ENCODE measurements at places on chromosomes 2 and 18.

GRCh38 chr2:71843391-71843850 is 304.2 kb downstream of the CYP26B1 start:
- DNase-seq, result no peak

DNA sequence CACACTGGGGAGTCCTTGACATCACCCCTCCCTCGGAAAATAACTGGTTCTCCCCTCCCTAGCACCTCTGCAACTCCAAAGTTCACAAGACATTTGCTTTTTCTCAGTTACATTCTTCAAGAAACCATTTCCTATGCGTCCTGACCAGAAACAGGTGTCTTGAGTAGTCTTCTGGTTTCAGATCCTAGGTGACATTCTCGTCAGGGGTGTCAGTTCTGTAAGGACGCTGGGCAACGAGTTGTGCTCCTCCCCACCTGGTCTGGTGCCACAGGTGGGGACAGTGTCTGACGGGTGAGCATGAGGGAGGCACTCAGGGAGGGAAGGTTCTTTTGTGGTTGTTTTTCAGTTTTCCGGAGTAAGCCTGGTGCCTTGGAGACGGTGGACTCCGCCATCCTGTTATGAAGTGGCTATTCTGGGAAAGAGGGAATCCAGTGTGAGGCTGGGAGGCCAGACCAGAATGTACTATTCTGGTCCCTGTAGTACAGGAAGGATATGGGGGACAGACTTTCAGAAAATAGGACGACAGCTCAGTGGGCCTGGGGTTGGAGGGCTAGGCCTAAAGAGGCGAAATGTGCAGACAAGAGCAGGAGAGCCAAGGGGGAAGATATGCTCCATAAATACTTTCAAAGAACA is 50.6 kb downstream of the EPAS1 start:
- DNase-seq, result no peak

DNA sequence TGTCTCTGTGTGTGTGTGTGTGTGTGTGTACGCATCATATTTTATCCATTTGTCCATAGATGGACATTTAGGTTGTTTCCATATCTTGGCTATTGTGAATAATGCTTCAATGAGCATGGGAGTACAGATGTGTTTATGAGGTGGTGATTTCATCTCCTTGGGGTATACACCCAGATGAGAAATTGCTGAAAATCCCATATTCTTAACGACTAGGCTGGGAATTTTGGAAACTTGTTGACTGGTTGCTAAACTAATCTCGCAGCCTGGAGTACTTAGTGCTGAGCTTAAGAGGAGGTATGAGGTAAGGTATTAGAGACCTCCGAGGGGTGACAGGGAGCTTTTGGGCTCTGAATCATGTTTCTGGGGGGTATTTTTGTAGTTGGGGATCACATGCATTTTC is 66.0 kb upstream of the SPRED2 start:
- DNase-seq, result no peak

- DNase-seq, result no peak
Measured at GRCh38 chr2:88303865-88304264, 133.7 kb downstream of the THNSL2 start.

- DNase-seq, result no peak
Measured at GRCh38 chr2:10271509-10271908, 31.2 kb upstream of the HPCAL1 start.

DNA sequence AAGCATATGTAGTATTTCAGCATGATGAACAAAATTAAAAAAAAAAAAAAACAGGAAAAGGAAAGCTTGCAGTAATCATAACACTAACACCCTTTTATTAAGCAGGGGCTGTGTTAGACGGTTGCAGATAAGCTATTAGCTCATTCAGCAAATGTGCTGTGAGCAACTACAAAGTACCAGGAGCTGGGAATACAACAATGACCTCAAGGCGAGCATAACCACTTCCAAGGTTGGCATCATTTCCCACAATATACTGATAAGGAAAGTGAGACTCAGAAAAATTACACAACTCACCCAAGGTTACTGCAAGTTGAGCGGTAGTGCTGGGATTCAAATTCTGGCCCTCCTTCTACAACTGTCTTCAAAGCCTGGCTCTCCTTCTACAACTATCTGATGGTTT is 38.2 kb upstream of the ACTR3 start:
- no peak for DNase-seq

- no peak for DNase-seq
Measured at GRCh38 chr2:73564986-73565385, 77.2 kb downstream of the NAT8 start.

- no peak for DNase-seq
Measured at GRCh38 chr2:197268786-197269584, 41.6 kb downstream of the ANKRD44 start.

- no peak for DNase-seq
Measured at GRCh38 chr2:214631406-214631805, 178.1 kb downstream of the BARD1 start.

- DNase-seq, result no peak
Measured at GRCh38 chr18:12777500-12777944, 74.7 kb downstream of the PSMG2 start.

DNA sequence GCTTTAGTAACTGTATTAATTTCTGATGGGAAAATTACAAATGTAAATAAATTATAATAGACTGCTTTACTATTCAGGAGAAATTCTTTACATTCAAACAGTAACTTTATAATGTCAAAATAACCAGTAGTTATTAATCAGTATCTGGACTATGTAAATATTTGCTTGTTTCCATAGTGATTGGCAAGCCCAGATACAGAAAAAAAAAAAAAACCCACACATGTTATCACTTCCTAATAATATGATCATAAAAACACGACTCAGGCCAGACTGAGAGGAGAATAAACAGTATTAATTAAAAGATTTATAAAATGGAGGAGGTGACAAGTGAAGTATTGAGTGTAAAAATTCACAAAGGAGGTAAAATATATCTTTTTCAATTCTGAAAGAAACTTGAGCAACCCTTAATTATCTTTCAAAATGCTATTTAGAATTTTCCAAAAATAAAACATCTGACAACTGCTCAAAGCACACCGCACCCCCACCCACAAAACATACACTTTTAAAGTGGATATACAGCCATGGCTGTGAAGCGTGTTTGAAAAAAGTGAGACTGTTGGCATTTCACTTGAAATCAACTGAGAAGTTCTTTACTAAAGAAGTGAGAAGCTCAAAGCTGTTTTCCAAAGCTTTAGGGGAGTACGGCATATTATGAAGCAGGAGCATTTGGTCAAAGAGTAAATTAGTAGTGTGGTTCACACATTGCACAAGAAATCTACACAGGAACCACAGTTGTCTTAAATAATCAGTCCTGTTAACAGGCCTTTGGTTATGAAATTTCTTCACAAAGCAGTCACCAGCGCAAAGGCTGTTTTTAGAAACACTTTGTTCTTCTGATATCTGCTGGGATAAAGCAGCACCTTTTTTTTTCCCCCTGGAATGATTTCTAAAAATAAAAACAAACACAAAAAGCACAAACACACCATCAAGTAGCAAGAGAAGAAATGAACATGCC is 475.8 kb downstream of the TXNL1 start:
- no peak for DNase-seq

- DNase-seq, result no peak
Measured at GRCh38 chr2:8892111-8892510, 54.7 kb upstream of the KIDINS220 start.

DNA sequence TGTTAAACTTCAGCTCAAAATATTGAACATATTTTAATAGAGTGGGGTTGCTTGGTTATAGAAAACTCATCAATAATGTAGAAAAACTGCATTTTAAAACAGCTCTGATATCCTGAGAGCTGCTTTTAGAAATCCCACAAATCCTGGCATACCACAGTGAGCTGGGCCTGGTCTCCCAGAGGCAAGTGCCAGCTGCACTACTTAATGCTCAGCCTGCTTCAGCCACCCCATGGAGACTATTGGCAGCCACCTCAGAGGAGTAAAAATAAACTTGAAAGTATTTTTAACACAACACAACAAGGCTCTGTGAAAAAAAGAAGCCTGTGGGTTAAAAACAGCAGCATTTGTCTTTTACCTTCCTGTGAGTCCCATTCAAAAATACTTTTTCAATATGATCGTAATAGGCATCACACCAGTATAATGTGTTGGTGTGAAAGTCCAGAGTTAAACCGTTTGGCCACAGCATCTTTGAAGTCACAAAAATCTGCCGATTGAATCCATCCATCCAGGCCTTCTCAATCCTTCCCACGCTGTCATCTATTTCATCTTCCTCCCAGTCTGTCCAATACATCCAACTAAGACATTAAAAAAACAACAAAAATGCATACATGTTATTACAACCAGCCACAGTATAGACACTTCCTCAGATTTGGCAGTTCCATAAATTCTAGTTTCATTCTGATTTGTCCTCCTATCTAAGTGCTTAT is 1115.3 kb downstream of the LRP1B start:
- DNase-seq, result no peak

- DNase-seq, result no peak
Measured at GRCh38 chr18:49839012-49839411, 25.7 kb upstream of the ACAA2 start.

DNA sequence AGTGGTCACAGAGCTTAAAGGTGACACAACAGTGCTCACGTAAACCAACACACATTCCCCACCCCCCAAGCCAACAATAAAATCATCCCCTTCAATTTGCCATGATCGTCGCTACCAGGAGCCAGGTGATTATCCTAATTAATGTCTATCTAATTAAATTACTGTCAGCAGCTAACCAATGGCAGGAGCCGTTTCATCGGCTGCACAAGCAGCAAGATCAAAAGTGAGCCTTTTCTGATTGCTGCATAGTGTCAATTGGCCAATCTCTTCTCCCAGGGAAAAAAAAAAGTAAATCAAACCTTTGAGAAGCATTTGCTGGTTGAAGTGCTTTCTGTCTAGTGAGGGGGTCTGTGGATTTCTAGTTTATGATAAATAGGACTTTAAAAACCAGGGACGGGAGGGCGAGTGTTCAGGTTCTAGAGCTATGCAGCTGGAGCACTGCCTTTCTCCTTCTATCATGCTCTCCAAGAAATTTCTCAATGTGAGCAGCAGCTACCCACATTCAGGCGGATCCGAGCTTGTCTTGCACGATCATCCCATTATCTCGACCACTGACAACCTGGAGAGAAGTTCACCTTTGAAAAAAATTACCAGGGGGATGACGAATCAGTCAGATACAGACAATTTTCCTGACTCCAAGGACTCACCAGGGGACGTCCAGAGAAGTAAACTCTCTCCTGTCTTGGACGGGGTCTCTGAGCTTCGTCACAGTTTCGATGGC is at the start of gene TBR1:
Gene TBR1 (plus strand): TSS at position 311 of the 721 bp plus-strand sequence. CDS start 114 bp downstream, at position 425.
- DNase-seq, result no peak

- no peak for DNase-seq
Measured at GRCh38 chr18:24567199-24567598, 106.8 kb downstream of the HRH4 start.

GRCh38 chr2:225842939-225843338 is 443.4 kb downstream of the NYAP2 start:
- DNase-seq, result no peak

DNA sequence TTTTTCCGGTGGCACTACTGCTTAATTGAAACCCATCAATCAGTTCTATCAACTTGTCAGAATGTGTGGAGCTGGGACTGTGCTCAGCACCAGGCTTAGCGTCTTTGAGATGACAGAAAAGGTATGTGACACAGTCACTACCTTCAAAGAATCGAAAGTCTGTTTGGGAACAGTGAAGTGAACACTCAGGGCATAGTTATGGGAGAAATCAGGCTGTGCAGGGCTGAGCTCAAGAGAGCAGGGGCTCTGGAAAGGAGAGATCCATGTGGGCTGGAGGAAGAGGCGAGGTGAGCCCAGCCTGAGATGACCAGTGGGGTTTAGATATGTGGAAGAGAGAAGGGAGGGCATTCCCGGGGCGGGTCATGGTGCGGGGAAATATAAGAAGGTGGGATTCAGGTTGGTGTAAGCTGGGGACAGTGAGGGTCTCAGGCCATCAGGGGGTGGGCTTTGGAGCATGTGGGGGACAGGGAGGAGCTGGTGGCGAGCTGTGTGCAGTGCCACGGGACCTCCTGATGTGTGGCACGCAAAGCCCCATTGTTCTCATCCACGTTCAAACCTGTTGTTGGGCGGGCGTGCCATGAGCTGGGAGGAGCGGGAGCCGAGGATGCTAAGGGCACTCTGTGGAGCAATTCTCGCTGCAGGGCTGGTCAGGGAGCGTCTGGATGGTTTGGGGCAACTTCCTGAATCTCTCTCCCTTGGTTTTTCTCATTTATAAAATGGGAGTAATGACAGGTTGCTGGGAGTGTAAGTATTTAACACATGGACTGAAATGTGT is 72.5 kb downstream of the VAPA start:
- DNase-seq, result no peak

DNA sequence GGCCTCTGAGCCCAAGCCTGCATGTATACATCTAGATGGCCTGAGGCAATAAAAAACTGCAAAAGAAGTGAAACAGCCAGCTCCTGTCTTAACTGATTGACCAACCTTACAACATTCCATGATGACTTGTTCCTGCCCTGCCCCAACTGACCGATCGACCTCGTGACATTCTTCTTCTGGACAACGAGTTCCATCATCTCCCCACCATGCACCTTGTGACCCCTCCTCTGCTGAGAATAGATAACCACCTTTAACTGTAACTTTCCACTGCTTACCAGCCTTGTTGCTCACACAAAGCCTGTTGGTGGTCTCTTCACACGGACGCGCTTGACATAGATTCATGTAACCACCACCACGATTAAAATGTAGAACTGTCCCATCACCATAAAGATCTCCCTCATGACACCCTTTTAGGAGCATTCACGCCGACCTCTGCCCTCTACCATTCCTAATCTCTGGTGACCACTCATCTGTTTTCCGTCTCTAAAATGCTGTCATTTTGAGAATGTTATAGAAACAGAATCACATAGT is 120.1 kb upstream of the REV1 start:
- DNase-seq, result no peak

DNA sequence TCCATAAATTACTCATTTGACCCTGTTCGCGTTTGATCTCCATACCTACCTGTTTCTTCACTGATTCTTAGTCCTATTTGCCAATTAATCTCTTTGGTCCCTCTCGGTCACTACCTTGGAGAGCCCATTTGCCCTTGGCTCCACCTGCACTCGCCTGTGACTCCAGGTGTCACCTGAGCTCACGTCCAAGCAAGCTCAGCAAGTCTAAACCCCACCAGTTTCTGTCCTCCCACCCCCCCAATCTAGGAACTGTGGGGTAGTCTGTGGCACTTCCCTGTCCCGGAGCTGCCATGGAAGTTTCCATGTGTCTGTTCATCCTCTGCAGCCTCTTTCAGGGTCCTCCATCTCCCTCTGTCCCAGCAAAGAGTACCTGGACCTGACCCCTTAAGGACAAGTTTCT is 68.1 kb upstream of the BCL2L11 start:
- DNase-seq, result no peak

GRCh38 chr2:120959426-120959825 is 223.8 kb downstream of the GLI2 start:
- DNase-seq, result no peak

DNA sequence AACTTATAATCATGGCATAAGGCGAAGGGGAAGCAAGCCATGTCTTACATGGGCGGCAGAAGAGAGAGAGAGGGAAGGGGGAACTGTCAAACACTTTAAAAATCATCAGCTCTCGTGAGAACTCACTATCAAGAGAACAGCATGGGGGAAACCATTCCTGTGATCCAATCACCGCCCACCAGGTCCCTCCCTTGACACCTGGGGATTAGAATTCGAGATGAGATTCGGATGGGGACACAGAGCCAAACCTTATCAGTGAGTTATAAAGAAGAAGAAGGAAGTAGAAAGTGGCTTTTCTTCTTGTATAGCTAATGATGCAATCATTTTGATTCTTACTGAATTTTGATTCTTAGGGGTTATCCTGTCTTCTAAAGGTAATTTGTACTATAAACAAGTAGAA is 51.4 kb downstream of the SMCHD1 start:
- DNase-seq, result no peak

- DNase-seq, result no peak
Measured at GRCh38 chr2:5751873-5752482, 59.8 kb downstream of the SOX11 start.

All from stimulated activated CD8-positive, alpha-beta memory T cell treated with anti-CD3 and anti-CD28 coated beads, Interleukin-4, amount 100 ng/mL, for 1 hour (primary cell).